ENCODE measurements at places on chromosomes 4 and X.

DNA sequence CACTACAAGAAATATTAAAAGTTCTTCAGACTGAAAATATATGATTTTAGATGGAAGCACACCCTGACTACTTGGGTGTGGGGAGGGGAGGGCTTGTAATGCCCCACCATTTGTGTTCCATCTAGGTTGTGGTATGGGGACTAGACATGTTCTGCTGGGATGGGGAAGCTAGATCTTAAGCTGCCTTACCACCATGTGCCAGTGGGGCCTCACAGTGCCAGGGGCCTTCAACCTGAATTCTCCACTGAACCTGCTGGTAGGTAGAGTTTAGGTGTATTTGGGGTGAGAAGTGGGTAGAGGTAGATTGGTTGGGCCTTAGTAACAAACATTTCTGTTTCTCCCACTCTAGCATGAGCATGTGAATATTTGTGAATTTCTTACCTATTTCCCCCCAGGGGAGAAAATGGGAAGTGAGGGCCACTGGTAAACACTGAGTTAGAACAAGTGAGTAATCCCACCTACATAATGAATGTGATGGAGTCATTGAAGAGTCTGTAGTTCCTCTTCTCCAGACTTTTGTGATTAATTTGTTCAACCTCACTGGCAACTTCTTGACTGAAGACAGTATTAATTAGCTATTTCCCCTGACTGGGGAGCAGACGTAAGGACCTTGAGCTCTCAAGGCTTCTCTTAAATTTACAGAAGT, 44.0 kb downstream of the BRCC3 start:
- DNase-seq = no peak

DNA sequence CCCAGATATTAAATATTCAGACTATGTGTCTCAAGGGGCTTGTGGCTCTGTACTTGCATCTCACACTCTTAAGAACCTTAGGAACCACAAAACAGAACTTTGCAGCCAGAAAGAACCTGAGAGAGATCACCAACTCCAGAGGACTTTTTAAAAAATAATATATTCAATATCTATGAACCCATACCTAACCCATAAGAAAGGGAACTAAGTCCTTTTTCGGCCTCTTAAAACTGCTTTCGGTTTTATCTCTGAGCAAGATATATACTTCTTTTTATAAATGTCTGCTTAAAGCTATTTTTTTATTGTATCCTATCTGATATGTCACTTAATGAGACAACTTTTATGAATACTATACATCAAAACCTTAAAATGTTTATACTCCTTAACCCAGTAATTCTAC, 10.9 kb downstream of the SMARCA1 start:
- DNase-seq = no peak

GRCh38 chr4:140777386-140777785, 21.2 kb upstream of the TBC1D9 start:
- DNase-seq = no peak

GRCh38 chr4:185538806-185539205, 3.5 kb upstream of the PDLIM3 start:
- DNase-seq = no peak

- DNase-seq = no peak
Measured at GRCh38 chr4:7105276-7105675, 37.4 kb upstream of the GRPEL1 start.

GRCh38 chr4:15428611-15429010, 778 bp downstream of the C1QTNF7 start:
- no peak for DNase-seq

GRCh38 chr4:153079857-153080391, 124.3 kb upstream of the TRIM2 start:
- DNase-seq = no peak

DNA sequence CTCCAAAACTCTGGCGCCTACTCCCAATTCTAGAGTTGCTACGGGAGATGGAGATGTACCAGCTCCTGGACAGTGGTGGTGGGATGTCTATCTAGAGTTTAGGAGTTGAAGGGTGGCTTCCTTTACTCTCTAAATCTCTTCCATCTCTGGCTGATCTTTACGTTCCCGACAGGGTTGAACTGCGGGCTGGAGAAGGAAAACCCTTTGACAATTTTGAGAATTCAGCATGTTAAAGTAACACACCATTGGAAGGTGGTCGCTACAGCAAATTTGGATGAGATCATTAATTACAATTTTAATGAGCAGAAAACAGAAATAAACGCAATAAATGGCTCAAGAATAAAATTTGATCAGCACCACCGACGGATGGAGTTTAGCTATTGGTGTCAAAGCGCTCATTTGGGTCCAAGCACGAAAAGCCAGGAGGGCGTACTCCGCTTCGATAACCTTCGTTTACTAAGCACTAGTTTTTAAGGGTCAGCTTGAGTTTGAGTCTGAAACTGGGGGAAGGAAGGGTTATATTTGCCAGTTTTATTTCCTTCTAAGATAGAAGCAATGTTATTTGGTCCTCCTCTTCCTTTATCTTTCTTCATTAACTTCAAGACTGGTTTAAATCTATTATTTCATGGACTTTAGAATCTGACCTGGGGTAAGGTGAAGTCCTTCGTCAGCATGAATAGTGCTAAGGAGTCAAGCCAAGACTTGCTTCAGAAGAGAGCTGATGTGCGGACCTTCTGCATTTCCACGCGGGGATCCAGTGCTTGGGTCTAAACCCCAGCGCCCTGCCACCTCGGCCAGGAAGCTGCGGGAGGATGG, 1.5 kb upstream of the NKX6-1 start:
- DNase-seq = no peak

GRCh38 chrX:132652871-132653270, 164.0 kb upstream of the MBNL3 start:
- no peak for DNase-seq

GRCh38 chr4:30720021-30720660, at the start of gene PCDH7:
PCDH7 (plus strand) TSS chr4:30720369; CDS start chr4:30721423, 1,054 bp downstream.
- DNase-seq = no peak

DNA sequence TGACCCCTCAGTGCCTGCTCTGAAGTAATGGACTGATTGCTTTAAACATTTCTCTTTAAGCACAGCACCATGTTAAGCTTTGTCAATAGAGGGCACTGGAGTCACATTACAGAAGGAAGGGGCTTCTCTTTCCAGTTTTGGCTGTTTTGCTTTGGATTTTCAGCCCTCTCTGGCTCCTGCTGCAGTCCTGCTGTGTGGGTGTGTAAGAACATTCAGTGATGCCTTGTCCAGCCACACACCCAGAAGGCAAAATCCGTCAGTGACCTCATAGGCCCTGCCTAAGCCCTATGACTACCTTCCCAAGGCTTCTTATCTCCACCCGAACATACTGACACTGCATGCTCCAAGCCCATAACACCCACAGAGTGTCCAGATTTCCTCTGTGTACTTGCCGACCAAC, 215.3 kb upstream of the CTSO start:
- DNase-seq = no peak

DNA sequence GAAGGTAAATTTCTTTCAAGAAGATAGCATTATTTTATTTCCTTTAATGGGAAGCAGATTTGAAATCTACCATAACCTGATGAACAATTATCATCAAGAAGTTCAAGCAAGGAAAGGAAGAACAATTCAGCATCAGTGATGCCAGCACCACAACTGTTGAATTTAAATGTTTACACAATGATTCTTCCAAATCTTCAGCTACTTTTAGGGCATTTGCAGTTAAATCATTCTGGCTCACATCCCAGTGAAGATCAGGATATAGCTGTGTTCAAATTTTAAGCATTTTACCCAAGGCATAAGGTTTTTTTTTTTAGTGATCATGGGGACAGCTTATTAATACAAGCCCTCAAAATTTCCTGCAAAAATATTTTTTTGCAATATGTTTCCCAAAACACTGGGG, 112.9 kb downstream of the SHISA3 start:
- DNase-seq = no peak

DNA sequence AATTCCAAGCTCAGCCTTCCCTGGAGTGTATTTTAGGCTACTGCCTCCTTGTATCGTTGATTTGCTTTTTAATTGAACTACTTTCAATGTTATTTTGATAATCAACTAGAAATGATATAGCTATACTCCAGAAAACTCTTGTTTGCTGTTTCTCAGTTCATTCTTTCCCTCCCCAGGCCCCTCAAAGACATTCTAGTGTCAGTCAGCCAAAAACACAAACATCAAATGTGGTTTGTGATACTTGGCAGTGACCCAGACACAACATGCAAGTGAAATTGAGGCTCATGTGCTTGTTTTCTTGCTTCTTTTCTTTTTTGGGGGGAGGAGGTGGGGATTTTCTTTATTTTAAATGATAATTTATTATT, 7.6 kb downstream of the FAT4 start:
- DNase-seq = no peak

DNA sequence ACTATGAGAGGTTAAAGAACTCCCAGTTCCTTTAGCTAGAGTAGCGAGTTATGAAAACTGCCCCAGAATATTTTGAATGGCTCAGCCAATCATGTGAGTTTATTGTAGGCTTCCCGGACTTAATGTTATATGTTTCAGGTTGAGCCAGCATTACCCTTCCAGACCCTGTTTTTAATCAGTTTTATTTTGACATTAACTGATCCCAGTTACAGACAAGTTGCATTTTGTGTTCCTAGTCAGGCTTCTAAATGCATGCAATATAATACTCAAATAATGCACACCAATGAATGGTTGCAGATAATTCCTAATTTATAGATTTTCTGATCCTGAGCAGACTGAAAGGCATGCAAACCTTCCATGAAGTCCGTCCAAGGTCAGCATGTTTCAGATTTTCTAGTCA, 57.8 kb downstream of the EDNRA start:
- no peak for DNase-seq

- peak; percentile 84 for DNase-seq
Measured at GRCh38 chr4:78938868-78939666, at the start of gene PAQR3. PAQR3 (minus strand) TSS chr4:78939438; CDS start chr4:78939224, 214 bp downstream.

DNA sequence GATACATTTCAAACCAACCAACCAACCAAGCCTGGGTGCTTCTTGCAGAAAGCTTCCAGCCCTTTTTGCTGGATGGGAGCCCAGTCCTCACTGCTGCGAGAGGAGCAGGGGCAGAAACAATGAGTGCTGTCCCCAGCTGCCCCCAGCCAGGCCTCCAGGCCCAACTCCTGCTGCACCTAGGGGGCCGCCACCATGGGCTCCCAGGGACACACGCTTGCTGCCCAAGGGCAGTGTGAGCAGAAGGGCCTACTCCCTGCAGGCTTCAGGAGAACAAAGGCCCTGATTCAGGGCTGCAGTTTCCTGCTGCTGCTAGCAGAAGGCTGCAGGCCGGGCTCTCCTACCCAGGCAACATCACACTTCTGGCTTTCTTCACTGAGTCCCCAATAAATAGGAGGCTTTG, 37.7 kb upstream of the ENPP6 start:
- no peak for DNase-seq

- DNase-seq = no peak
Measured at GRCh38 chr4:96164814-96165351, 325.0 kb downstream of the PDHA2 start.

DNA sequence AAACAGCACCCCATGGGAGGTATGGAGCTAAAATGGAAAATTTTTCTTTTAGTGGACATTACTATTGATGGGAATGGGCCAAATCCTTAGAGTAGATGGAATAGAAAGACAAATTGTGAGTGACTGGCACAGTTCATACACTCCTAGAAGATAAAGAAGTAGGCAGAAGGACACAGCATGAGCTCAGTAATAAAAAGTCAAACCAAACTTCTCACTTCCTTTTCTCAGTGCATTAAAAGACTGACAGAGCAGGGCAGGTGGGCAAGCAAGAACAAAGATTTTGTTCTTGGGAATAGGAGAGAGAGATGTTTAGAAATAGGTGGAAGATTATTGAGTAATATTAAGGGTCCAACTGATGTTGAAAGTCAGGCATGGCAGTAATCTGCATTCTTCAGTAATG, 132.5 kb downstream of the ATP10D start:
- DNase-seq = no peak

- no peak for DNase-seq
Measured at GRCh38 chr4:186669159-186669731, 54.4 kb downstream of the FAT1 start.

GRCh38 chr4:162239992-162240769, 76.4 kb upstream of the FSTL5 start:
- DNase-seq = no peak

DNA sequence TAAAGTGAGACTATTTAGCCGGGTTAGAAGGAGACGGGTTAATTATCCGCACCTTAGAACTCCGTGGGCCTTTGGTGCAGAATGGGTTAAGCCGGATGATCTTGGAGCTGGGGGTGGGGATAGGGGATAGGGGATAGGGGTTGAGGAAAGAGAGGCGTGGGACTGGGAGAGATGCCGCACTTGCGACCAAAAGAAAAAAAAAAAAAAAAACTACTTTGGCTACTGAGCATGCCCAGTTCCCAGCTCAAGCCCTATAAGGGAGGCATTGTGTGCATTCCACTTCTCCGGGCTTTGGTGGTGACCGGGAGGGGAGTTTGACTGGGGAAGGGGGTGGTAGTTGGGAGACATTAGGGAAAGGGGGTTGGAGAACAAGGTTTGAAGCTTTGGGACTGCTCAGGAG, at the start of gene SLITRK4:
Gene SLITRK4 (minus strand): TSS at position 187 of the 400 bp plus-strand sequence. CDS start 4,993 bp downstream, outside the sequence.
- DNase-seq = no peak

DNA sequence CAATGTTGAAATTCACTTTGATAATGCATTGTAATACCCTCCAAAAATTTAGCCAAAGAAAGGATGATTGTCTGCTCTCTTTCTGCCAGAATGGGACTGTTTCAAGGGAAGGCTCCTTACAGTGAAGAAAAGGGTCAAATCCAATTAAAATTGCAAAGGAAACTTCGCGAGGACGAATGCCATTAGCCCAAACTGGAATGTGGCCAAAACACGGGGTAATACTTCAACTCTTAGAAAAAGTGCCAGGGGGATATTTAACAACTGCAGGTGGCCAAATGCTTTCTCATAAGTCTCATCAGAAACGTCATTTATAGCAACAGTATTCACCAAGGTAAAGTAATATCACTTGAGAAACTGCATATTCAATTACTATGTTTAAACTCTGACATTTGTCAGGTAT, 29.0 kb downstream of the NKX3-2 start:
- no peak for DNase-seq

GRCh38 chr4:176753049-176753448, 39.7 kb downstream of the VEGFC start:
- DNase-seq = no peak

DNA sequence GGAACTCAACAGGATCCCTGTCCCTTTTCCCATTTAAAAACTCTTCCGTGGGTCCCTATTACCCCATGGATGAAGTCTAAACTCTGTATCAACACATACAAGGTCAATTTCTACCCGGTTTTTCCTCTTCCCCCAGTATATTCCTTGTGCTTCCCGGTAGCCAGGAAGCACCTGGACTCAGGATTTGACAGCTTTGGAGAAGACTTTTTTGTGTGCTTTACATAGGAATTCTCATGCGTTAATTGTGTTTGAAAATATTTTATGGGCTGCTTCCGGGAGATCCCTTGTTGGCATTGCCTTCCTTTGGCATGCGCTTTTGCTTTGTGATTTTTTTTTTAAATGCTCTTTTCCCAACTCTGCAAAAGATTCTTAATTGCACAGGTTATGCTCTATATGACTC, 7.2 kb downstream of the SMS start:
- DNase-seq = no peak

DNA sequence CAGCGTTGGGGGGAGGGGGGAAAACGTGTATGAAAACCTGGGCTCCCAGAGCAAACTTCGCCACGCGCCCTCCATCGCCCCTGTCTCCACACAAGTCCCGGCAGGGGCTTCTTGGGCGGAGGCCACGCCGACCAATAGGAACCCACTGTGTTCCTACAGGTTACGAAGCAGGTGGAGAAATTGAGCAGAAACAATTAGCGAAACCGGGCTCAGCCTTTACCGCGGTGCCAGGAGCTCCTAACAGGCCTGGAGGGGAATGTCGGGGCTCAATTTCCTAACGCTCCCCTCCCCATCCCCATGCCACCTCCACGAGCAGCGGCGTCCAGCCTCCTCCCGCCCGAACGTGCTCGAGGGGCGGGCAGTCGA, 589 bp upstream of the KIT start:
- DNase-seq = no peak

GRCh38 chr4:156523991-156524390, 447.6 kb downstream of the PDGFC start:
- DNase-seq = no peak

All from stimulated activated CD4-positive, alpha-beta T cell treated with anti-CD3 and anti-CD28 coated beads, Interleukin-4, amount 100 ng/mL, for 24 hours (primary cell).